ENCODE measurements at places on chromosomes 1 and 21.

- DNase-seq = no peak
Measured at GRCh38 chr1:217563179-217563578, 67.7 kb downstream of the GPATCH2 start.

- DNase-seq = no peak
Measured at GRCh38 chr1:44519035-44519676, 114.1 kb downstream of the RNF220 start.

- no peak for DNase-seq
Measured at GRCh38 chr1:22329148-22329515, 122.5 kb upstream of the ZBTB40 start.

DNA sequence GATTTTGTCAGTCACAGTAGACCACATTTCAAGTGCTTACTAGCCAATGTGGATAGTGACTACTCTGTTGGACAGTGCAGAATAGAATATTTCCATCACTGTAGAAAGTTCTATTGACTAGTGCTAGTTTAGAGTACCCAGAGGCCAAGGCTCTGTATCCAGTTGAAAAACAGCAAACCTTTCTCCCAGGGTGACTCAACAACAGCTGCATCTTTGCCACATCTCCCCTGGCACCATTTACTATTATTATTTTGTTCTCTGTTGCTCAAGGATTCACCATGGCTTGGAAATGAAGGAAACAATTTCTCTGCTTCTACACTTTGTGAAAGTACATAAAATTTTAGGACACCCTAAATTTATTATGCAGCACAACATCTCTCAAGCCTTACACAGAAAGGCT, 85.3 kb upstream of the WDR26 start:
- no peak for DNase-seq

DNA sequence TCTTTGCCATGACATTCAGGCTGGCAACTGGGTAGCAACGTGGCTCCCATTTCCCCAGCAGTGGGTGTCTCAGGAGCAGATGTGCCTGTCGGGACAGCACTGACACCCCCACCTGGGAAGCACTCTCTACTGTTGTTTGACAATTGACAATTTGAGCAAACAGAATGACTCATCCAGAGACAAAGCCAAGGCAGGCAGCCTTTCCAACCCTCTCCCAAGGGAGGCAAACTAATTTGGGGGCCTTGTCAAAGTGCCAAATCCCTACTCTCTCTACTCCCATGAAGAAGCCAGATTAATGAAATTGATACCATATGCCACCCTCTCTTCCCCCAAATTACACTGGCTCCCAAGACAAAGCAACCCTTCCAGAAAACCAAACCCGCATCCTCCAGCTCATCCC, 65.6 kb downstream of the GRIK3 start:
- no peak for DNase-seq

- no peak for DNase-seq
Measured at GRCh38 chr1:27451343-27451742, 38.6 kb downstream of the WASF2 start.

DNA sequence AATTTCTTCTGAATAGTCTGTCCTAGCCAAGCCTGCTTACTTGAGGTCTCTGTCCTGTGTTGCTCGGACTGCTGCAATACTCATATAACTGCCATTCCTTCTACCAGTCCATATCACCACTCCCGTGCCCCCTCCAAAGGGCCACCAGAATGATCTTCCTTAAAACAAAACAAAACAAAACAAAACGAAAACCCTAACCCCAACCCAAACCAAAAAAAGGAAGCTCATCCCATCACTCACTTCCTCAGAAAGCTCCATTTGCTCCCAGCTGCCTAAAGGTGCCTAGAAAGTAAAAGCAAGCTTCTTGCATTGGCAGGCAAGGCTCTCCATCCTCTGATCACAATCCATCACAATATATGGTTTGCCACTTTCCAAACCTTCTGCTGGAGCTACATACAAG, 20.3 kb downstream of the USP24 start:
- DNase-seq = no peak

GRCh38 chr1:110292031-110292741, 47.0 kb upstream of the RBM15 start:
- no peak for DNase-seq

GRCh38 chr1:151346769-151347522, at the start of gene RFX5:
Gene RFX5, minus strand, starts transcription at chr1:151347252. Its CDS starts 932 bp downstream, at chr1:151346320.
- peak; percentile 92 for DNase-seq

All from activated CD8-positive, alpha-beta memory T cell treated with anti-CD3 and anti-CD28 coated beads for 24 hours (primary cell).